Neural progenitor cell (in vitro differentiated cells): ENCODE measurements at places on chromosomes 11 and 22. TPM values are rescaled to one million over a fixed set of nuclear protein-coding genes. Genes with fewer than 3 reads are reported as not detected.
A peak's percentile ranks its signal among the peaks of the same experiment; 100 is the strongest.

The SCGB2A2 gene
- total RNA-seq: not detected in 2 replicates

DNA sequence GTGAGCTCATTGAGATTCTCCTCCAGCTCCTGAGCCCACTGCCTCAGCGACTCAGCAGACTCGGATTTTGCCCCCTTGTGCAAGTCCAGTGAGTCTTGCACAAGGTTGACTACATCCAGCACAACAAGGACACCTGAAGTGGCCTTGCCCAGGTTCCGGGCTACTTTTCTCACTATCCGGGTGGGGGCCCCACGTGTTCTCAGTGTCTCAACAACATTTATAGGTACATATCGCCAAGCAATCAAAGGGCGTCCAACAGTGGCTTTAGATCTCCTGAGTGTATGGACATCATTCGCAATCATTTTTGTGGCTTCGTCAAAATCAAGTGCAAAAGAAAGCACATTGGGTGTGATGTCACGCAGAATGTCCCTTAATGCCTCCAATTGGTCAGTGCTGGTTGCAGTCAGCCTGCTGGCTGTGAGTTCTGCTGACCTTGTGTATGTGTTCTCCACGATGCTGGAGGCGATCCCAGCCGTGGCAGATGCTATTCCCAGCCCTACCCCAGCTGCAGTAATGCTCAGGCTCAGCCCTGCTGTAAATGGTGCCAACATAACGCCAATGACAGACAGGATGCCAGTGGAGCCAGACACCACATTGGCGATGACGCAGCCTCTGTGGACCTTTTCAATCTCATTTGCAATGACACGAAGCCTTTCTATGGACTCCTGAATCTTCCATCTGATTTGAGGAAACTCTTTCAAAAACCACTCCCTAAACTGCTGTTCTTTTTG lies 10.3 kb downstream of the APOL4 start:
- no peak for DNase-seq

- no peak for DNase-seq
Measured at GRCh38 chr11:86918973-86919372, 36.2 kb downstream of the FZD4 start.

- DNase-seq: no peak
Measured at GRCh38 chr11:130645164-130645842, 196.9 kb downstream of the ADAMTS15 start.

- peak; percentile 83 for DNase-seq
Measured at GRCh38 chr11:75351541-75351790, at the start of gene ARRB1. TSS of gene ARRB1 (minus strand) at chr11:75351661. CDS start at chr11:75351607, 54 bp downstream.

DNA sequence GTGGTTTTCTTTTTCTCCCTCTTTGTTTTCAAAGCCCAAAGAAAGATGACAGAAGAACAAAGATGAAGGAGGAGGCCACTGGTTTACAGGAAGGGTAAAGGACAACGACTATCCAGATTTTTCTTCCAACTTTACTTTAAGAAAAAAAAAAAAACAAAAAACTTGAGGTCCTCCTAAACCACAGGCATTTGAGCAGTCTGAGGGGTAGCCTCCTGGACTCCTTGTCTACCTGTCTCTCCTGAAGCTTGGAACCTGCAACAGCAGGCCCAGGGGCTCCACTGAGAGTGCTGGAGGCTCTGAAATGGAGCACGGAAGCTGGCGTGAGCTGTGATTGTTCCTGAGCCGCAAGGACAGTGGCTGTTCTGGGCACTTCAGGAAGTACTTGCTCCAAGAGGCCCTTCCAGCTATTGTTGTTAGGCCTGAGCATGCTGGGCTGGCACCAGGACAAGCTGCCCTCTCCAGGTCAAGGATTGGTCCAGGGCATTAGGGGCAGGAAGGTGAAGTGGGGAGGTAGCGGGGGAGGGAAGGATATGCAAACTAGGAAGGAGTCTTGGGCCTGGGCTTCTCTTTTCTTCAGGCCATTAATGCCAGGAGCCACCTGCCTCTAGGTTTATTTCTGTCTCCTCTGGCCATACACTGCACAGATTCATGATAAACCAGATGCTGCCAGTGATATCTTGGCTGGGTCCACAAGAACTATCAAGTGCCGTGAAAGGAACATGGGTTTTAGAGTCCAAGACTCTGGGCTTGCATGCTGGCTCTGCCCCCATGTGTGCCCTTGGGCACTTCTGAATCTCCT lies 147.3 kb downstream of the CCDC34 start:
- no peak for DNase-seq

GRCh38 chr22:49040111-49040510 lies 787.6 kb downstream of the BRD1 start:
- no peak for DNase-seq

DNA sequence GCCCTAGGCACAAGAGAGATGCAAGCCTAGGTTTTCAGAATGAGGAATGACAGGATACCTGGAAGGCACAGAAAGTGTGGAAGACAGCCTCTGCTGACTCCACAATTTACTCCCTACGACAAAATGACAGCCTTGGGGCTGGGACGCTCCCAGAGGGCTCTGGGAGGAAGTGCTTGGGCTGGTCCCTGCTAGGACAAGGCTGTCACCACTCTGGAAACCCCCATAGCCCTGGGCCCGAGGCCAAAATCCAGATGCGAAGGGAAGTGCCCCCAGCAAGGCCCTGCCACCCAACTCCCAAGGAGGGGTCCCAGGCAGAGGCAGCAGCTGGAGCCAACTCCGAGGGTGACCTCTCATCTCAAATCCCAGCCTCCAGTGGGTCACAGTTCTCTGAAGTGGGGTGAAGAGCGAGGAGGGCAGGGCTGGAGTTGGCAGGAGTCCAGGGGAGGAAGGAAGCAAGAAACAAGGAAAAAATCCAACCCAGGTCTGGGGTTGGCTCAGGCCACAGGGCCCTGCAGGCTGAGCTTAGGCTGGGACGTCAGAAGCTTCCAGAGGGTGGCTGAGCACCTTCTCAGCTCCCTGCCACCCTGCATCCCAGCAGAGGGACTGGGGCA lies 6.3 kb upstream of the CDC42EP2 start:
- DNase-seq: no peak

DNA sequence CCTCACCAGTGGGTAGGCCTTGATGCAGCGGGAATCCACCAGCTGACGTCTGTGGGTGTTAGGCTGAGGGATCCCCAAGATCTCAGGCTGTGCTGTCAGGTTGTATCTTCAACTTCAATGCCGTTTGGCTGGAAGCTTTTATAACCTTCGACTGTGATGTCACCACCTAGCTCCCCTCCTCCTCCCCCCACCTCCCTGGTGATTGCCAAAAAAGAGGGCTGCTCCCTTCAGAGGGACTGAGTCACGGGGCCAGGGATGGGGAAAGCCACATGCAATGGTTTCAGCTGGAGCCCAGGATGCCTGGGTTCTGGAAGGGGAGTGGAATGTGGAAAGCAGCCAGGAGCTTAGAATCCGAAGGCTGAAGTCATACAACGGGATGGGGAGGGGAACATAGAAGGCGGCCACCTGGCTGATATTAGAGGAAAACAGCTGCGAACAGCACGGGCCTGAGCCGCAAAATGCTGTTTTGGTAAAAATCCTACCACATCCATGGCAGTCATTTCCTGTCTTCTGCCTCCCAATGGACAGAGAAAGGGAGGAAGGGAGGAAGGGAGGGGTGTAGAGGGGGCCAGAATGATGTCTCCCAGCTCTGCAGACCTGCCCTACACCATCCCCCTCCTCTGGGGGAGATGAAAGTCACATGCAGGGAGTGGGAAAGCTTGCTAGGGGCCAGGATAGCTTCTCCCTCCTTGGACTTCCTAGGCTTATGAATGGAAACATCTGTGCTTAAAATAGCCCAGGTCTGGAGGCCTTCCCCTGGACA lies at the start of gene LRRN4CL:
Gene LRRN4CL, minus strand, starts transcription at position 110 of the 763 bp plus-strand sequence. CDS start 1,022 bp downstream, outside the sequence.
- DNase-seq: no peak
